ENCODE measurements at places on chromosomes 16 and 17.
A peak's percentile ranks its signal among the peaks of the same experiment; 100 is the strongest.

DNA sequence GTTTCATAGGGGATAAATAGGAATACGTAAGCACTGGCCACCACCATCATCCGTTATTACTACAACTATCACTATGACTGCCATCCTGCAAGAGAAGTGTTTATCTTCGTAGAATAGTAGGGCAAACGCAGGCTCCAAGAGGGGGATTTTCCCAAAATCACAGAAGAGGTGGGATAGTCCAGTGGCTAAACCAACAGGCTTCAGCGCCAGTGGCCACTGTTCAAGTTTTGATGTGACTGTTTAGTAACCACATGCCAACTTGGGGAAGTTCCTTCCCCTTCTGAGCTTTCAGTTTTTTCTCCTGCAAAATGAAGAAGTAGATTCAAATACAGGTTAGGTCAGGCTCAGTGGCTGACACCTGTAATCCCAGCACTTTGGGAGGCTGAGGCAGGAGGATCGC lies 60.7 kb upstream of the GRIN2A start:
- no peak for DNase-seq

GRCh38 chr16:30600215-30600614 lies 10.0 kb downstream of the ZNF689 start:
- DNase-seq: no peak

GRCh38 chr16:27879601-27880247 lies 183.8 kb downstream of the GSG1L start:
- DNase-seq: no peak

- DNase-seq: no peak
These were observed 460 bp downstream of the KRTAP4-3 start for GRCh38 chr17:41167561-41167960.

- no peak for DNase-seq
These were observed 7.1 kb upstream of the SRCAP start for GRCh38 chr16:30691907-30692306.

DNA sequence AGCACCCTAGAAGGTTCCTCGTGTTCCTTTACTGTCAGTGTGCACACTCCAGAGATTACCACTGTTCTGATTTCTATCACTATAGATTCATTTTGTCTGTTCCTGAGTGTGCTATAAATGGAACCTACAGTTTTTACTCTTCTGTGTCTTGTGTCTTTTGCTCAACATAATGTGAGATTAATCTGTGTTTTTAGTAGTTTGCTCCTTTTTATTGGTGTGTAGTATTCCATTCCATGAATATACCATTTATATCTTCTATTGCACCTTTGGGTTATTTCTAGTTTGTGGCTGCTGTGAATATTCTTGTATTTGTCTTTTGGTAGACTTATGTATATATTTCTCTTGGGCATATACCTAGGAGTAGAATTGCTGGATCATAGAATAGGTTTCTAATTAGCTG lies 68.2 kb downstream of the AP2B1 start:
- no peak for DNase-seq

DNA sequence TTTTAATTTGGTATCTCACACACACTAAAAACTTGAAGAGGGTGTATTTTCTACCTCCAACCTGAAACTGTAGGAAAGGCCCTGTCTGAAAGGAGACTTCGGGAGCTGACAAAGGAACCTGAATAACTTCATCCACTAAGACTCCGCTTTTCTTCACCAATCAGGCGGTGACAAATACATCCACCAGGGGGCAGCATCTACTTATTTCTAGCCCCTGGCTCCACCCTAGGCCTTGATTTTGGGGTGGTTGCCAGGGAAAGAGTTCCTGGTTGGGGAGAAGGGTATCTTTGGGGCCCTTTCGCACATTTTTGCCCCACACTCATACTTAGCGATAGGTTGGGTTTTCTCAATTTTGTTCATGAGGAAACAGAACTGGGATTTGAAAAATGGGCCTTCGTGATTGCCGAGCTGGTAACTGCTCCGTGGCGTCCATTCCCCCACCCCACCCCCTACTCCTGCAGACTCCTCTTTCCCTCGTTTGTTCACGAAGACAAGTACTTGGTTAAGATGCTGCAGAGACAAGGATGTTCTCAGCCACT lies 4.8 kb upstream of the ARL4D start:
- DNase-seq: peak; percentile 87

GRCh38 chr16:85541619-85541979 lies 71.5 kb upstream of the GSE1 start:
- no peak for DNase-seq

- DNase-seq: no peak
These were observed 11.6 kb upstream of the MFAP4 start for GRCh38 chr17:19398301-19399181.

DNA sequence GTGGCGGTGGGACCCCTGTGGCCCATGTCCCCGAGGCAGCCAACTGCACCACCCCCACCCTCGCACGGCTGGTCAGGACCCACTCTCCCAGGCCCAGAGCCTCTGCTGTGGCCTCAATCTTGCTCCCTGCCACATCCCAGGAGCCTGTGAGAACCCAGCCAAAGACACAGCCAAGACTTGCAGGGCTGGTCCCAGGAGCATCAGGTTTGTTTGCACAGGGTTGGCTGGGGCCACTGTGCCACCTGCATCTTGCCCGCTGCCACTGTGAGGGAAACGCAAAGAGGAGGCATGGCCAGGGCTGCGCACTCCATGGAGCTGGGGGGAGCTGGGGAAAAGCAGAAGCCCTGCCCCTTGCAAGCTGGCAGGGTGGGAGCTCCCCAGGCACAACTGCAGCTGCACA lies 92.5 kb downstream of the SSH2 start:
- DNase-seq: no peak
